Aorta (tissue), 5 donors: ENCODE measurements at places on chromosomes 4 and X.

GRCh38 chr4:137267024-137267423, 265.3 kb downstream of the PCDH18 start:
- DNase-seq, result no peak

DNA sequence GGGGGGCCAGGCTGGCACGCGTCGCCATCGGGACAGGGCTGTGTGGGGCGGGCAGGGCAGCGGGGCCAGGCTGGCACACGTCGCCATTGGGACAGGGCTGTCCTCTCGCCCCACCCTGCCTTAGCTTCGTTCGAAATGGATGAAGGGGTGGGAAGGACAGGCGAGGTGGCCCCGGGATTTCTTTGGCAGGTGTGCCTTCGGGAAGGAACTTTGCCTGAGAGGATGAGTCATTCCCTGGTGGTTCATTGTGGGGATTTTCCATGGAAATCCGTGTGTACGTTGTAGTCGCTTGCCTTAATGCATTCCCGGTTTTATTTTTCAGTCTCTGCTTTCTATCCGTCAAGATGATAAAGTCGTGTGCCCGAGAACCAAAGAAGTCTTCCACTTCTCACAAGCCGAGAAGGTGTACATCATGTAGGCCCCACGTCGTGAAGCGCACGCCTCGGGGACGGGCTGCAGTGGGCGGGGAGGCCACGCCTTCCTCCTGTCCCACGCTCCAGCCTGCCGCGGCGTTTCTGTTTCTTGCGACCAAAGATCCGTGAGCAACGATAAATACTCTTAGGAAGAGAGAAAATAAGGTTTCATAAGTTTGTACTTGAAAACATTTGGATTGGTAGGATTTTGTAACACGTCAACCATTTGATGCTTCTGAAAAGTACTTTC, 8.1 kb upstream of the UVSSA start:
- DNase-seq, result no peak

DNA sequence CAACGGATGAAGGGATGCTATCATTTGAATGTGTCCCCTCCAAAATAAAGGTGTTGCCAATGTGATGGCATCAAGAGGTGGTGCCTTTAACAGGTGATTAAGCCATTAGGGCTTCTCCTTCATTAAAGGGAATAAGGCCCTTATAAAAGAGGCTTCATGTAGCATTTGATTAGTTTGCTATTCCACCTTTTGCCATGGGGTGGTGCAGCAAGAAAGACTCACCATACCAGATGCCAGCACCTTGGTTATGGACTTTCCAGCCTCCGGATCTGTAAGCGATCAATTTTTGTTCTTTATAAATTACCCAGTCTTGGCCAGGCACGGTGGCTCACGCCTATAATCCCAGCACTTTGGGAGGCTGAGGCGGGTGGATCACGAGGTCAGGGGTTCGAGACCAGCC, 7.9 kb upstream of the SLC25A43 start:
- no peak for DNase-seq

DNA sequence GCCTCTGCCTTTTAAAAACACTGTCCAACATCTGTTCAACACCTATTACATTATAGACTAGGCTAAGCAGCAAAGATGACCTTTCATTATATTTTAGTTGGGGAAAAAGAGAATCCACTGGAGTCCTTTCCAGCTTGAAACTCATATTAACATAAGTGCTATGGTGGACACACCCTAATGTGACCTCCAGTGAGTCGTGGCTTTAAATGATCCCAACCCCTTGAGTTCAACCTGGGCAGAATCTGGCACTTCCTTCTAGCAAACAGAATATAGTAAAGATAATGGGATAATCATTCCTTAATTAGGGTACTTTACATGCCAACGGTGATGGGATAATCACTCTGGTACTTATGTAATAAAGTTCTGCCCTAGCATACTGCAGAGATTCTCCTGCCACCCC, 162.6 kb downstream of the MAB21L2 start:
- DNase-seq, result no peak

DNA sequence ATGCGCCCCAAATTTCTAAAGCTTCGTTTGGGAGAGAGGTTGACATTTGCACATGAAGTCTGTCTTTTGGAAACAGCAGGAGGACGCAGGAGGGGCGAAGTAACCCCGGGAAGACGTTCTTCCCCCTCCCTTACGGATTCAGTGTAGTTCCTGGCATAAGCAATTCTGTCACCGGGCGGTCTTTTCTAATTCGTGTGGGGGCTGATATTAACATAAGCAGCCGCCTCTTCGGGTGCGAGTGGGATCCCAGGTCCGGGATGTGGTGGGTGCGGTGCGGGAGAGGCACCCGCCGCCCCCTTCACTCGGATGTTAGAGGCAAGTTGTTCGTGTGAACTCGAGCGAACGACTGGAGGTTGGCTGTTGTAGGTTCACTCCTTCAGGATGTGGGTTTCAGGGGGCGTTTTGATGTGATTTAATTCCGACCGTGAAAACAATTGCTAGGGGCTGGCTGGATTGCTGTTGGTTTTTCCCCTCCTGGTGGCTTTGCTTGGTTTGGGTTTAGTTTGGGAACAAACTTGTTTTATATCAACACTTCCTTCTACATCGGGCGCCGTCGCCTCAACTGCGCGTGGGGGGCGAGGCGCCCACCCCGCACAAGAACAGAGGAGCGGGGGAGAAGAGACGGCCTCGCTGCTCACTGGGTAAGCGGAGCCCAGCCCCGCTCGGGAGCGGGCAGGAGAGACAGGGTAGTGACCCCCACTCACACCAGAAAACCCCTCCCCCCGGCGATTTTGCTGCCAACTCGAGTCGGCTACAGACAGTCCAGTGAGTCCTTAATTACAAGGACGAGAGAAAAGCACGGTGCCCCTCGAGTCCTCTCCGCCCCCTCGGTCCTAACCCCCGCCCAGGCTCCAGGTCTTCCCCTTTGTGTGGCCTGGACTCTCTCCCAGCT, 2.9 kb upstream of the LEF1 start:
- DNase-seq, result no peak

DNA sequence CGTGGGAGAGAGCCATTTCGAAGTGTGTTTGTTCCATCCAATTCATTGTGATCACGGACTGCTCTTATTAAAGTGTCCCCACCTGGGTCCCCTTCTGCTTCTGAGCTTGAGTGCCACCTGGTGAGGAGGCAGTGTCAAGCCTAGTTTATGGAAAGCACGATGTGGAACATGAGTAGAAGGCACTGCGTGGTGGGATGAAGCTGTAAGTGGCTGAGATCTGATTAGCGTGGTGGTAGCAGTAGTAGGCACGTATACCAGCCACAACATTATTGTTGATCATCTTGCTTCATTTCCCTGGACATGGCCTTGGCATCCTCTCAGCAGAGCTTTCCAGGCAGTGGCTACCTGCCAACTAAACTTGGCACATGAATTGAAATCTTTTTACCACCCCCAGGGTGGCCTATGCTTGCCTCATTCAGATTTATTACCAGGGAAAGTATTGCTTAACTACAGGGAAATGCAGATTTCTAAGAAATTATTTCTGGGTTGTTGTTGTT, 46.4 kb downstream of the GPAT3 start:
- DNase-seq, result no peak

GRCh38 chr4:27836523-27836922, 975.9 kb downstream of the STIM2 start:
- no peak for DNase-seq

DNA sequence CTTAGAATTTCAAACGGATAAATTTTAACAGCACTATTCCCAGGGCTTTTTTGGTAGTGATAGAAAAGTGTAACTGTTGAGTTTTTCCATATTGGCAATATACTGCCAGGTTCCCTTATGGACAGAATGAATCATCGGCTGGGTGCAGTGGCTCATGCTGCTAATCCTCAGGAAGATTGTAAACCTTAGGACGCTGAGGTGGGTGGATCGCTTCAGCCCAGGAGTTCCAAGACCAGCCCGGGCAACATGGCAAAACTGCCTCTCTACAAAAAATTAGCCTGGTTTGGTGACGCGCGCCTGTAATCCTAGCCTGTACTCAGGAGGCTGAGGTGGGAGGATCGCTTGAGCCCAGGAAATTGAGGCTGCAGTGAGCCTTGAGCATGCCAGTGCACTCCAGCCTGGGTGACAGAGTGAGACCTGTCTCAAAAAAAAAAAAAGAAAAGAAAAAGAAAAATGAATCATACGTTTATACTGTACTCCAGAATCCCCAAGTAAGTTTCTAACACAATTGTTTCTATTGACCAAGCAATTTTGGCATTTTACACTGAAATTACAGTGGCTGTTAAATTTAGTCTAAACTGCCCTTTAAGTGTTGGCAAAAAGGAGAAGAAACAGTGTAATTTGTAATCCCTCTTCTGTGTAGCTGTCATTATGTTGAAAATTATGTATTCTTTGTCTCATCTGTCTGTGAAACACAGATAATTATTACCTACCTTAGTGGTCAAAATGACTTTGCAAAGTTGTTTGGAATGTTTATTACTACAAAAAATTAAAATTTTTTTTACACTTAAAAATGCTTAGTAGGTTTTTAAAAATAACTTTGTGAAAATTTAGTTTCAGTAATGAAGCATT, 1.8 kb downstream of the SLC30A9 start:
- no peak for DNase-seq

- no peak for DNase-seq
Observed at GRCh38 chr4:44651425-44651824, at the start of gene YIPF7. Gene YIPF7, minus strand, starts transcription at chr4:44651625. Its CDS starts 1,525 bp downstream, at chr4:44650100.

DNA sequence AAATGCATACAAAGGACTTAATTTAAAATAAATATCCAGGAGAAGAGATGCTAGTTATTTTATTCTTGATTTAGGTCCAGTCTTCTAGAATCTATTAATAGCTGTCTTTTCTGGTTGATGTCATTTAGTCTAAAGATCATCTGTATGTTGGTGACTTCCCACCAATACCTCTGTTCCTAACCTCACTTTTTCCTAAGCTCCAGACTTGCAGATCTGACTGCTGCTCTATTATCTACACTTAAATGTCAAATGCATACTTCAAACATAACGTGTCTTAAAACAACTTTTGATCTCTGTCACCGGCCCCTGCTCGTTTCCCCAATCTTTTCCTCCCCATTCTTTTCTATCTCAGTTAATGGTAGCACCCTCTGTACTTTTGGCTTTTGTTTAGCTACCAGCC, 133.3 kb downstream of the STIM2 start:
- no peak for DNase-seq

GRCh38 chr4:2886622-2887021, 43.0 kb downstream of the ADD1 start:
- DNase-seq, result no peak

DNA sequence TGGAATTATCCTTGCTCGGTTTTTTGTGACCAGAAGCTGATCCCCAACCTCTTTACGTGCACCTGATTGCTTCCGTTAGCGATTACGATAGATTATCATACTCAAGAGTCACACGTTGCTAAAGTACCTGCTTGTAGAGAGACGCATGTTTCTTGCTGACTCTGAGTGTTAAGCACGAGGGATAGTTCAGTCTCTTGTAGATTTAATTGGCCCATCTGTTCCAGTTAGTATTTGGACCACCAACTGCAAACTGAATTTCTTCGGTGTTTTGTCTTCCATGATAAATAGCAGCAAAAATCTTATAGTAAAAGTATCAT, 516 bp upstream of the COX18 start:
- no peak for DNase-seq

GRCh38 chr4:36243355-36244256, 708 bp downstream of the ARAP2 start:
- DNase-seq, result peak; percentile 64

DNA sequence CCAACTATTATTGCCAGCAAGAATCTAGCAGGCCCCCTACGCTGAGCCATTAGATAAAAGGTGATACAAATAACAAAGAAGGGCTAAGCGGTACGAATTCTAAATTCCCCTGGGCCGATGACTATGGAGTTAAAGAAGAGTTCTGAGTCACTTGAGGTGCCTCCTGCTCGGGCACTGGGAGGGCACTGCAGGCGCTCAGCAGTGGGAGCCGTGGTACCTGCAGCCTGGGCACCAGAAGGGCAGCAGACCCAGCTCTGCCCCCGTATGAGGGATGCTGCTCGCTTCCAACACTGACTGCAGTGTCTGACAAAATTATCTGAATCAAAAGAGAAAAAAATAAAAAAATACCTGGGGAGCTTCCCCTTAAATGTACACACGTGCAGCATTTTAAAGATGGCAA, 44.1 kb upstream of the MTNR1A start:
- DNase-seq, result no peak

DNA sequence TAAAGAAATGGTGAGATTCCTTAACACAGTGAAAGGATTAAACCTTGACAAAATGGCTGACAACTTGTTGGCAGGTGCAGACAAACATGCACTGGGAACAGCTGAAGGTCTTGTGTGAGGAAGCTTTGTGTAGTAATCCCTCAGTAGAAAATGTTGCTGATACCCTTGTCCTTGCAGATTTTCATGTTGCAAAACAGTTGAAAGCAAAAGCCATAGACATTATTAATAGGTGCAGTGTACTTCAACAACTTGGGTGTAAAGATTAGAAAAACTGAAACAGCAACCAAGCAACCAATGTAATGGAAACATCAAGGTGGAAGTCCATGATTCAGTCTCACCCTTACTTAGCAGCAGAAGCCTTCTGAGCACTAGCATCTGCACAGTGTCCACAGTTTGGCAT, 29.8 kb downstream of the UGT2B7 start:
- DNase-seq, result no peak
